ENCODE measurements at places on chromosomes 13 and 19.

GRCh38 chr19:52542984-52543664 lies 15.7 kb downstream of the ZNF808 start:
- no peak for DNase-seq

DNA sequence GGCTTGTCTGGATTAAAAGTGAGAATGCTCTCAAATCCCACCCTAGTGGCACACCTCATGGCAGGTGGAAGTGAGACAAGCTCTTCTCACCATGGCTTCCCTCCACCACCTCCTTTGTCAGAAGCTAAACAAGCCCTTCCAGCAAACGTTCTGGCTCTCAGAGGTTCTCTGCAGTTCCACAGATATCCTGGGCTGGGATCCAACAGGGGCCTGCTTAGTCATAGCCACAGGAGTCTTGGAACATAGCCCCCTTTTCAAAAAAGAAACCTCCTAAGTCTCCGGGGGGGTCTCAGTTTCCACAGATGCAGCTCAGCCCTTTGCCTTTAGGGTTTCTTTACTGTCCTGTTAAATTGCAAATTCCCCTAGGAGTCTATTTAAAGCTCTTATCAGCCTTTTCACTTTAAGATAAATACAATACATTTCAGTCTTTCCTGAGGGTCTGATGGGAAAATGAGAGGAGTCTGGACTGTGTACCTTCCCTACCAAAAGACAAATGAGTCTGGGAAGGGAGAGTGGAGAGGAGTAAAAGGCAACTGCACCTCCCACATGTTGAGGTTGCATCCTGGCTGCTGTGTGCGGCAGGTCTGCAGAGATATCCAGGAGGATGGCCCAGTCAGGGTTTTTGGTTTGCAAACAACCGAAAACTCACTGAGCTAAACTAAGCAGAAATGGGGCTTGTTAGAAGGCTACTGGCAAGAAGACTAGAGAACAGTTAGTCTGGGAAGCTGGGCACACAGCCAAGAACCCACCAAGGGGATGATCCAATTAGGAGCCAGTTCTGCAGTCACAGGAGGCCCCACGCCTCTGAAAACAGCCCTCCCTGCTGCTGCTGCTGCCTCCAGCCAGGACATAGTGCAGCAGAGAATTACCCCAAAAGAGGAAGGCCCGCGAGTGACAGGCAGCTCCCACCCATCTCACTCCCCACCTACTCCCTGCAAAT lies 41.4 kb upstream of the SERP2 start:
- no peak for DNase-seq

DNA sequence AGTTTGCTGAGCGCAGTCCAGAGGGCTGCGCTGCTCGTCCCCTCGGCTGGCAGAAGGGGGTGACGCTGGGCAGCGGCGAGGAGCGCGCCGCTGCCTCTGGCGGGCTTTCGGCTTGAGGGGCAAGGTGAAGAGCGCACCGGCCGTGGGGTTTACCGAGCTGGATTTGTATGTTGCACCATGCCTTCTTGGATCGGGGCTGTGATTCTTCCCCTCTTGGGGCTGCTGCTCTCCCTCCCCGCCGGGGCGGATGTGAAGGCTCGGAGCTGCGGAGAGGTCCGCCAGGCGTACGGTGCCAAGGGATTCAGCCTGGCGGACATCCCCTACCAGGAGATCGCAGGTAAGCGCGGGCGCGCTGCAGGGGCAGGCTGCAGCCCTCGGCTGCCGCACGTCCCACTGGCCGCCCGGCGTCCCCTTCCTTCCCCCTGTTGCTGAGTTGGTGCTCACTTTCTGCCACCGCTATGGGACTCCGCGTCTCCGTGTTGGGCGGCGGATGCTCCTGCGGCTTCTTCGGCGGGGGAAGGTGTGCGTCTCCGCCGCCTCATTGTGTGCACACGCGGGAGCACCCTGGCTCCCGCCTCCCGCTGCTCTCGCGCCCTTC lies 772 bp downstream of the GPC6 start:
- DNase-seq, result peak; percentile 66

DNA sequence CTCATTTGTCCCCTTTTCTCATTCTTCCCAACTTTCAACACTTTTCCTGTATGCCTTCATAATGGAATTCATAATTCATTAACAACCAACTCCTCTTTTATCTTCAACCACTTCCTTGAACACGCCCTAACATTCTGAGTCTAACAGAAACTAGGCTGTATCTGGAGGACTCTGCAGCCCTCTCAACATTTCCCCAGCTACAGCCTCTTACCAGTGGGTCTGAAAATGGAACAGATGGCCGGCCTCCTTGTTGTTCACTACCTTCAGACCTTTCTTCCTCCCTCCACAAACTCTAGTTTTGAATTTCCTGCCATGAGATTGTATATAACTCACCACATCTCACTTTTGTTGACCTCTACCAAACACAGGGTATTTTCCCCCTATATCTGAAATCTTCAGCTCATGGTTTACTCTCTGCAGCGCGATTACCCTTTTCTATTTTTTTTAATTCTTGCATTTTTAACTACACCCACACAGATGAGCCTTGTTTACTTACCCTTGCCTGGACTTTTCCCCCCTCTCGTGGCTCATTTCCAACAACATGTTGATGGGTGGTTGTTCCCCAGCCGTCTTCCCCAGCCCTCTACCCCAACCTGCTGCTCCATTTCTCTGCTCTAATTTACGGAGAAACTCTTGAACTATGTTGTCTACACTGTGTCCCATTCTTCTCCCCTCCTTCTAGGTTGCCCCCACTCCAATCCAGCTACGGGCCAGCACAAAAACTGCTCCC lies 846 bp downstream of the ZNF790 start:
- DNase-seq, result peak; percentile 5

DNA sequence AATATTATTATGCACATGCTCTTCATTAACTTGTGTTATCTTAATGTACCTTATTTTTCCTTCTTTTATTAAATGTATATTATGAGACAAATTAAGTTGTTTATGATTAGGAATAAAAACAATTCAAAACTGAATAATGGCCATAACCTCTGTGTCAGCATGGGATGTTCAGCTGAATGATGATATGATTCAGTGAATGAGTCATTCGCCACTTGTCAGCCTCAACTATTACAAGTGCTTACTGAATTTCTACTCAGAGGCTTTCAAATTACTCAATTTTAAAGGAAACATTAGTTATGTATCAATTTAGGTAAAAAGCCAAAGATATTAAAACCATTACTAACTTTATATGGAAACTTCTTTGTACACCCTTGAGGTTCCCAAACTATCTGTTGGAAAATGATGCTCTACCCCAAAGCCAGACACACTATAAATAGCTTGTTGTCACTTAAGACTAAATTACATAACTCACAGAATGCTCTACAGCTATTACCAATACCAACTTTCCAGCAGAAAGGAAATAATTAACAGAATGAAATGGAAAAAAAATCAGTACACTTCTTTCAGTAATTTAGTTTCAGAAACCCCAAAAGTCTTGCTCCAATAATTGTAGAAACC lies 14.4 kb downstream of the LIG4 start:
- DNase-seq, result no peak

DNA sequence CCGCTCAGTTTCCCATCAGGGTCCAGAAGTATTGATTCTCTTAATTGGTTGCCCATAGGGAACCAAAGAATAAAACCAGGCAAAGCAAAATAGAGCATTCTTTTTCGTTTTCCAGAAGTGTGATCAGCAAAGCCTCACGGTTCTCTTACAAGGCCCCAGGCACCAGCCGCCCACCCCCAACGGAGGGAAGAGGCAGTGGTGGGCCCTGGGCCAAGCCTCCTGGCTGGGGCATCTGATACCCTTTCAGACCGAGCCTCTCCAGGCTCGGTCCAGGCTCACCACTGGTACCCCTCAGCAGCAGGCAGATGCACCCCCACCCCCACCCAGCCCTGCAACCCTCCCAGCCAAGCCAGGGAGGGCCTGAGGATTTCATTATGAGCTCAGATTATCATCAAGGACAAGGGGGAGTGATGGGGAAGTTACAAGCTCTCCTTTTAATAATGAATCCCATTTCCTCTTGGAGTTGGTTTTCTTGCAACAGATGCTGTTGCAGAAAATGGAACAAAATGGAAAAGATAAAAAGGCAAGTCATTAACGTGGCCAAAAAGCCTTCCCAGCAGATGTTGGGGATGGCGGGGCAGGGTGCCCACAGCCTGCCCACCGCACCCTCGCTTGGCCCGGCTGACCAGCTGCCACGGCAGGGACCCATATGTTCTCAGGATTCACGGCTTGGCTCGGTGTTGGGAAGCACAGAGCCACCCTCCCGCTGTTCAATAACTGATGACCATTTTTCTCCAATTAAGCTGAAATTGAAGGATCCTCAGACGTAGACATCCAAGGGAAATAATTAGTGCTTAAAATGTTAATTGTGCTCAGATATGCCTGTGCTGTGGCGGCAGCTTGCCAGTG lies 45.9 kb upstream of the KCTD15 start:
- DNase-seq, result no peak

DNA sequence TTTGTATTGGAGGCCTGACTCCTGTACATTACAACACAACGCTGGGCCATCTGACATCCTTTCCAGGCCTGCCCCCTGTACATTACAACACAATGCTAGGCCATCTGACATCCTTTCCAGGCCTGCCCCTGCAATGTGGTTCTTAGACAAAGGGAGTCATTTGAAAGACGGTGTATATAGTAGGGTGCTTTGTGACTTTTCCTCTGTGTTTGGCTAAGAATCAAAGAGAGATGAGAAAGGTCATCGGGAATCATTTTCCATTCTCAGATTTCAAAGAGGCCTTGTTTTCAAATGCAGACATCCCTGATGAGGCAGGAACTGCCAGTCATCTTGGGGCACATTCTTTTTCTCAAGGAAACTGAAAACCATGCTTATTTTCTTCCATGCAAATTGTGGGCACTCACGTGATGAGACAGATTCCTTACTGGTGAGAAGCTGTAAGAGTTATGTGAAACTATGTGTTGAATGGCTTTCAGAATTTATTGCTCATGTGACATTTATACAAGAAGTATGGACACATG lies 551.6 kb downstream of the MYO16 start:
- DNase-seq, result peak; percentile 55

- peak; percentile 91 for DNase-seq
These were observed 43.1 kb downstream of the CYP4F22 start for GRCh38 chr19:15551293-15552004.

GRCh38 chr19:2236064-2236313 lies 140 bp downstream of the PLEKHJ1 start:
- DNase-seq, result no peak

- DNase-seq, result no peak
These were observed 2.0 kb downstream of the ELF1 start for GRCh38 chr13:41017159-41017558.

DNA sequence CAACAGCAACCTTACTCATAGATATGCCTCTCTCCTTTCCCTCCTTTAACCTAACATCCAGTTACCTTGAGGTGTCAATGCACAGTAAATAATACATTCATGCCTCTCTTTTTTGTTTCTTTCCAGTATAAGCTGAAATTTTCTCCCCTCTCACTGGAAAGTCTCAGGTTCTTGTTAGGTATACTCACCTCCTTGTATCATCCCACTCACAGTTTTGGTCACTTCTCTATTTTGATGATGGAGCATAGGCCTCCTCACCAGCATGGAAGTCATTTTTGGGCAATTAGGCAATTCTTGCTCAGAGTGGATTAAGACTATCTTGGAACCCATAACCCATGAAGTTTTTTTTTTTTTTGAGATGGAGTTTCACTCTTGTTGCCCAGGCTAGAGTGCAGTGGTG lies 5.7 kb upstream of the LGALS14 start:
- DNase-seq, result no peak

- peak; percentile 15 for DNase-seq
These were observed 51.5 kb downstream of the ATP7B start for GRCh38 chr13:51959773-51960172.

GRCh38 chr13:79384022-79384610 lies 21.9 kb downstream of the RBM26 start:
- no peak for DNase-seq

DNA sequence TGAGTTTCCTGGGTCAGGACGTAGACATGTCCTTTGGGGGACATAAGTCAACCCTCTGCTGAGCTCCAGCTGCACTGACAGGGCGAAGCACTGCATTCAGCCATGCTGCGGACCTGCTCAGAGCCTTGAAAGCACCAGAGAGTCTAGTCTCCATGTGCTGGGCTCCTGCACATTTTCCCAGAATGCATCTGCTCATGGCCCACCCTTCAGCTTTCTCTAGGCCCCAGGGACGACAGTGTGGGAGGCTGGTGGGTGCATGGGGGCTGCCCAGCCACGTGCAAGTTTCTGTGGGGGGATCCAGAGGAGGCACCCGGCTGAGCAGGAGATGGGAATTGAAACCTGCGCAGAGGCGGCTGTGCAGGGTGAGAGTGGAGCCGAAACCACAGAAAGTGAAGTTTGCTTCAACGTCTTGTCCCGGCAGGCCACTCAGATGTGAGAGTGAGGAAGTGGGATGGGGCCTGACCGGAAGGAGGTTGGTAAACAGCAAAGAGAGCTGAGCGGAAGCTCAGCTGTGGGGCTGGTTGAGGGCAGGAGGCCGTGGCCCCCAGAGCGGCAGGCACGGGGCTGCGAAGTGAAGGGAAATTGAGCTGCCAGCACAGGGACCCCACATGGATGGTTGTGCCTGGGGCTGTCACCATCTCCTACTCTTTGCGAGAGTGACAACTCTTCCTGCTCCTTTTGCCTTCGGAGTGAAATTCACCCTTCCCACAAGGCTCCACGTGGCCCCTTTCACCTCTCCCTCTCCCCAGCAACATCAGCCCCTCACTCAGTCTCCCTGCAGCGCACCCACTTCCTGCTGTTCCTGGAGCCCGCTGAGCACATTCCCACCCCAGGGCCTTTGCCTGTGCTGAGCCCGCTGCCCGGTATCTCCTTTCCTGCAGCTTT lies 11.8 kb downstream of the PGLS start:
- DNase-seq, result no peak

DNA sequence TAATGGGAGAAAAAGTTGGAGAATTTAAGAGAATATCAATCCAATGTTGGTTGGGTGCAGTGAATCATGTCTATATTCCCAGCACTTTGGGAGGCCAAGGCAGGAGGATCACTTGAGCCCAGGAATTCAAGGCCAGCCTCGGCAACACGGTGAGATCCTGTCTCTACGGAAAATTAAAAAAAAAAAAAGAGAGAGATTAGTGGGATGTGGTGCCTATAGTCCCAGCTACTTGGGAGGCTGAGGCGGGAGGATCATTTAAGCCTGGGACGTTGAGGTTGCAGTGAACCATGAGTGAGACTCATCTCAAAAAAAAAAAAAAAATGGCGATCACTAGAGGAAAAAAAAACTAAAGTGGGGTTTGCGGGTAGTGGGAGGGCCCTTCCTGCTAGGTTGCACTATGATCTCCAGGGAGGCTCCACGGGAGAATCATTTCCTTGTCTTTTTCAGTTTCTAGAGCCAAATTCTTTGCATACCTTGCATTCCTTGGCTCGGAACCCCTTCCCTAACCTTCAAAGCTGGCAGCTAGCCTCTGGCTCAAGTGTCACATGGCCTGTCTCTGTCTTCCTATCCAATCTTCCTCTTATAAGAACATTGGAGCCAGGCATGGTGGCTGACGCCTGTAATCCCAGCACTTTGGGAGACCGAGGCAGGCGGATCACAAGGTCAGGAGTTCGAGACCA lies 5.8 kb upstream of the ERCC2 start:
- DNase-seq, result peak; percentile 96

DNA sequence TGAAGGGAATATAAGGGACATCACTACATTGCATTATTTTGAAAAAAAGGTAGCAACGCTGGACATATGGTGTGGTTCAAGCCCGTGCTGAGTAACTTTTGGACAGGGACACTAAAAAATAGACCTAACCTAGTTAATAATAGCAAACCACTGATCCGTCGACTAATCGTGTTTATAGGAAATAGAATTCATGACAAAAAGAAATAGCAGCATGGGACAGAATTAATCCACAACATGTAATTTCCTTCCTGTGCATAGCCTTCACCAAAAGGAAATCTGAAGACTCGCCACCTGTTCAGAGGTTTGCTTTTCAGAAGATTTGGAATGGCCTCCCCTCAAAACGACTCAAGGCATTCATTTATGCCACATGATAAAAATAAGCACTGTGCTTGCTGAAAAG lies 128.7 kb downstream of the FGF14 start:
- DNase-seq, result no peak

Measured in GM23338 (cell line).